ENCODE measurements at places on chromosomes 2 and 18.
A peak's percentile ranks its signal among the peaks of the same experiment; 100 is the strongest.

DNA sequence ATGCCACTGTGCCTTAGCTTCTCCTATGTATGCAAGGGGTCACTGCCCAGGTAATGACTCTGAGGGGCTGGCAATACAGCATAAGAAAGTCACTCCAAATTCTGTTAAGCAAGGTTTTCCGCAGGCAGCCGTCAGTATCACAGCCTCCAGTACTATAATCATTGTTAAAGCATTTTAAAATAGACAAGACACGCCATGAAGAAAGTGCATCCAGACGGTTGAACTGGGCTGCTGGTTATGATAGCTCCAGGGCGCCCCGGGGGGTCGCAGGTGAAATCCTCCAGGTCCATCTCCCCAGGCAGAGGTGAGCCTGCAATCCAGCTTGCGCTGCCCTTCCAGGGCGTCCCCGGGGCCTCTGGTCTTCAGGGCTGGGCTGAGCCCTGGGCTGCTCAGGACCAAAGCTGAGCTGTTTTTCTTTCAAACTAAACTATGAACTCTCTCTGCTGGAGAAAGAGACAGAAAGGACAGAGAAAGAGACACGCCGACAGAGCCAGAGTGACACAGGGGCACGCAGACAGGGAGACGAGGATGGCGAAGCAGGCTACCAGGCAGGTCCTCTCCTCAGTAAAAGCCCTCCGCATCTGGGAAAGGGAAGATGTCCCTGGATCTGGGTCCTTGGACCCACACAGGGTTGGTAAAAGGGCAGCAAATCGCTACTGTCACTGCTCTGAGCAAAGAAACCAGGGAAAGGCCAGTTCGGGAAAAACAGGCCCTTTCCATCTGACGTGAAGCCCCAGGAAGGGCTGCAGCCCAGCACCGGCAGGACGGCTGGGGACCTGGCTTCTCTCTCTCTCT is 2.1 kb upstream of the TWIST2 start:
- DNase-seq, result no peak
- H3K4me1 ChIP-seq, result no peaks in the 10 kb centered on the region
- no peak overlapping the region for H3K27ac ChIP-seq
- H3K4me3 ChIP-seq, result peak overlapping the region; percentile 33
- peaks cover 7% of the 10 kb centered on the region for H3K36me3 ChIP-seq
- H3K27me3 ChIP-seq, result no peaks in the 10 kb centered on the region

GRCh38 chr2:133317178-133317577 is 251.1 kb downstream of the NCKAP5 start:
- H3K4me1 ChIP-seq, result peaks cover 3% of the 10 kb centered on the region
- H3K27me3 ChIP-seq, result no peaks in the 10 kb centered on the region
- no peak overlapping the region for H3K4me3 ChIP-seq
- H3K27ac ChIP-seq, result no peak overlapping the region
- no peak for DNase-seq
- H3K36me3 ChIP-seq, result peaks cover 6% of the 10 kb centered on the region

GRCh38 chr2:179454443-179455171 is 190.0 kb upstream of the SESTD1 start:
- DNase-seq, result peak; percentile 71
- H3K4me1 ChIP-seq, result peaks cover 13% of the 10 kb centered on the region
- H3K27me3 ChIP-seq, result no peaks in the 10 kb centered on the region
- H3K4me3 ChIP-seq, result no peak overlapping the region

DNA sequence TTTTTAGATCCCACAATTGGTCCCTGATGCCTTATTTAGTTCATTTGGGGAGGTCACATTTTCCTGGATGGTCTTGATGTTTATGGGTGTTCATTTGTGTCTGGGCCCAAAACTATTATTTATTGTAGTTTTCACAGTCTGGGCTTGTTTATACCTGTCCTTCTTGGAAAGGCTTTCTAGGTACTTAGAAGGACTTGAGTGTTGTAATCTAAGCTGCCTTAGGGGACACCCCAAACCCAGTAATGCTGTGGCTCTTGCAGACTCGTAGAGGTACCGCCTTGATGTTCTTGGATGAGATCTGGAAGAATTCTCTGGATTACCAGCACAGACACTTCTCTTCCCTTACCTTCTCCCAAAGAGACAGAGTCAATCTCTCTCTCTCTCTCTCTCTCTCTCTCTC is 25.0 kb upstream of the ITSN2 start:
- H3K4me1 ChIP-seq, result peaks cover 10% of the 10 kb centered on the region
- H3K27me3 ChIP-seq, result no peaks in the 10 kb centered on the region
- H3K36me3 ChIP-seq, result no peaks in the 10 kb centered on the region
- H3K4me3 ChIP-seq, result no peak overlapping the region
- peak; percentile 15 for DNase-seq
- H3K27ac ChIP-seq, result no peak overlapping the region

DNA sequence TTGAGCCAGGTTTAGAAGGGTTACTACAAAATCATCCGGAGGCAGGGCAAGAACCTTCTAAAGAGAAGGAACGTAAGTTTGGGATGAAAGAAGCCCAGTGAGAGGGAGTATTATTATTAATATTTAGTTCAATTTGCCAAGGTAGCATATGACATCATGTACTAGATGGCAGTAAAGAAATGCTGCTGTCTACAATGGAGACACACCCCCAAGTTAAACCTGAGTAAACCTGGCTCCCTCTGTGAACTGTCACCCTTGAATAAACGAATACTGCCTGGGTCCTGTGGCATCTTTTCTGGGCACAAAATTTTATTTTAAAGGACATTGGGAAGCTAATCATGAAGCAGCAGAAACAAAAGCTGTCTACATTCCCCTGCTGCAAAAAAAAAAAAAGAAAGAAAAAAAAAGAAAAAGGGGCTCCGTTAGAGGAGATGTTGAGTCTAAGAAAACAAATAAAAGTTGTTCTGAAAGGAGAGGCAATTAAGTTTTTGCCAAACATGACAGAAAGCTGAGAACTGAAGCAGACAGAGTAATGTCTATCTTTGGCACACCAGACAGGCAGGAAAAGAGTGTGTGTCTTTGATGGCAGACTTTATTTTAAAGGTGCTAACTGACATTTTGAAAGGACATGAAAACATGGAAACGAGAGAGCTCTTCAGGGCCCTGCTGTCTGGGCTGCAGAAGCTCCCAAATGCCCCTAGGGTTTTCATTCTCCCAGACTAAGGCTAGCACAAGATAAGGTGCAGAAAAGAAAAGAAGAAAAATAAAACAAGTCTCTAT is 557.7 kb upstream of the CHAC2 start:
- no peaks in the 10 kb centered on the region for H3K27me3 ChIP-seq
- DNase-seq, result no peak
- no peak overlapping the region for H3K27ac ChIP-seq
- no peaks in the 10 kb centered on the region for H3K4me1 ChIP-seq

DNA sequence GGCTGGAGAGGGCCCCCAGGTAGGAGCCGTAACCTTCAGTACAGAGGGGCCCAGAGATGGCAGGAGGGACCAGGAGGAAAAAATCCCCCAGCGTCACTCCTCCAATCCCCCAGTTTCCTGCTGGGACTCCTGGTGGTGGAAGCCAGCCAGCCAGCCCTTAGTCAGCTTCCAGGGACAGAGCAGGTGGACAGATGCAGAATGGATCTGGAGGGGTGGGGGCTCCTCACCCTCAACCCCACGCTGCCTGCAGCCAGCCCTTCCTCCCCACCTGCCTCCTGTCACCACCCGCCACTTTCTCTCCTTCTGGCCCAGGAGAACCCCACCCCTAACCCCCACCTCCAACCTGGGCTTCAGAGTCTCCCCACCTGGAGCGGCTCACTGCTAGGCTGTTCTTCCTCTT is 21.1 kb downstream of the EMX1 start:
- H3K4me3 ChIP-seq, result no peak overlapping the region
- no peak overlapping the region for H3K27ac ChIP-seq
- H3K27me3 ChIP-seq, result no peaks in the 10 kb centered on the region

DNA sequence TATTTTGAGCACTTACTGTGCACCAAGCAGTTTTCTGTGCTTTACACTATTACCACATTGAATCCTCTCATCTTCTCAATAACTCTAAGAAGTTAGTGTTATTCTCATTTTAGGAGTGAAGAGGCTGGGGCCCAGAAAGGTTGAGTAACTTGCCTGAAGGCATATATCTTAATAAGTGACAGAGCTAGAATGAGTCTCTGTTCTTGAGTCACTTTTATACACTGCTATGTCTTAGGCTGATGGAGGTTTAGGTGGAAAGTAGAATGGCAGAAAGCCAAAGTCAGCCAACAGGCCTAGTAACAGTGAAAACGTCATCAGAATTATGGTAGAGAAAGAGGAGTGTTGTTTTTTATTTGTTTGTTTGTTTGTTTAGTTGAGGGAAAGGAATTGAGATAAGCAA is 27.9 kb upstream of the RPE start:
- no peaks in the 10 kb centered on the region for H3K4me1 ChIP-seq
- no peaks in the 10 kb centered on the region for H3K27me3 ChIP-seq
- H3K36me3 ChIP-seq, result no peaks in the 10 kb centered on the region
- no peak overlapping the region for H3K4me3 ChIP-seq
- DNase-seq, result peak; percentile 42

DNA sequence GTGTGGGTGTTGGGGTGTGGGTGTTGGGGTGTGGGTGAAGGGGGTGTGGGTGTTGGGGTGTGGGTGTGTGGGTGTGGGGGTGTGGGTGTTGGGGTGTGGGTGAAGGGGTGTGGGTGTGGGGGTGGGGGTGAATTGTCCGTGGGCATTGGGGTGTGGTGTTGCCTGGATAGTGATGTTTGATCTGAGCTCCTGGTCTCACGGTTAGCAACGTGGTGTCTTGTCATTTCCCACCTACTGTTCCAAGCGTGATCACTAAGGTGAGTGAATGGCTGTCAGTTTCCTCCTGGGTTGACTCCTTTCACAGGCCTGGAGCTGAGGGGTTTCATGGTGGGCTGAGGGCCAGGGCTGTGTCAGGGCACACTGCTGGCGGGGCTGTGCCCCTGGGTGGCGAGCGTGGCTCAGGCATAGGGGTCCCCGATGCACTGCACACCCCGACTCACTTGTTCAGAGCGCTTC is 27.2 kb downstream of the RTP5 start:
- no peaks in the 10 kb centered on the region for H3K4me1 ChIP-seq
- H3K4me3 ChIP-seq, result no peak overlapping the region
- H3K36me3 ChIP-seq, result peaks cover 8% of the 10 kb centered on the region
- H3K27ac ChIP-seq, result no peak overlapping the region

DNA sequence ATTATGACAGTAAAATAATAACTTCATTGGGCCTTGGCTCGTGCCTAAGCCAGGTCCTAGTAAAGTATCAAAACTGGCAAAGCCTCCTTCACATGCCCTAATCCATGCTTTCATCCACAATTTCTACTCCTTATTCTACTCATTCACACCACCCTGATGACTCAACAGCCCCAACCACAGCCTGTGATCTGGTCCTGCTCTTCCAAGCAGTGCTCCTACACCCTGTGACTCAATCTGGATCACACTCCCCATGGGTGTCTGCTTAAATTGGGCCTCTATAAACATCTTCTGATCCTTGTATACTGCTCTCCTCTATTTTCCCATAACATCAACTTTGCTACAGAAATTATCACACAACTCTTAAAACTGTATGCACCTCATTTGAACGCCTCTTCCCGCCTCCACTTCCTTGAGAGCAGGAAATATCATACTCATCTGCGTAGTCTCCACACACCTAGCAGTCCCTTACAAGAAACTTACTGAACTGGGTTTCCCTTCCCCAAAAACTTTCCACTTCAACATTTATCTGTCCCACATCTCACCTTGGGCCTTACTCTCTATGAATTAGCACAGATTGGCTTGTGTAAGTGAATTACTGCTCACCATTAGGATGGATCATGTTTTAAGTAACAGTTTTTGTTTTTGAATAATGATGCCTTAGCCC is 15.9 kb downstream of the GTF3C3 start:
- peak; percentile 54 for DNase-seq
- H3K27me3 ChIP-seq, result no peaks in the 10 kb centered on the region
- H3K36me3 ChIP-seq, result peaks cover 38% of the 10 kb centered on the region
- H3K27ac ChIP-seq, result peak overlapping the region; percentile 16

- H3K4me1 ChIP-seq, result no peaks in the 10 kb centered on the region
- no peaks in the 10 kb centered on the region for H3K27me3 ChIP-seq
- peaks cover 8% of the 10 kb centered on the region for H3K36me3 ChIP-seq
Observed at GRCh38 chr18:78566720-78567119, 412.9 kb upstream of the SALL3 start.

- no peaks in the 10 kb centered on the region for H3K36me3 ChIP-seq
- H3K4me3 ChIP-seq, result no peak overlapping the region
- peaks cover 8% of the 10 kb centered on the region for H3K27me3 ChIP-seq
- peaks cover 5% of the 10 kb centered on the region for H3K4me1 ChIP-seq
- no peak overlapping the region for H3K27ac ChIP-seq
- no peak for DNase-seq
Observed at GRCh38 chr2:98089941-98090340, 3.0 kb downstream of the VWA3B start.

GRCh38 chr2:226934546-226935201 is 98.8 kb downstream of the RHBDD1 start:
- peaks cover 12% of the 10 kb centered on the region for H3K36me3 ChIP-seq
- peak; percentile 6 for DNase-seq
- no peak overlapping the region for H3K27ac ChIP-seq

DNA sequence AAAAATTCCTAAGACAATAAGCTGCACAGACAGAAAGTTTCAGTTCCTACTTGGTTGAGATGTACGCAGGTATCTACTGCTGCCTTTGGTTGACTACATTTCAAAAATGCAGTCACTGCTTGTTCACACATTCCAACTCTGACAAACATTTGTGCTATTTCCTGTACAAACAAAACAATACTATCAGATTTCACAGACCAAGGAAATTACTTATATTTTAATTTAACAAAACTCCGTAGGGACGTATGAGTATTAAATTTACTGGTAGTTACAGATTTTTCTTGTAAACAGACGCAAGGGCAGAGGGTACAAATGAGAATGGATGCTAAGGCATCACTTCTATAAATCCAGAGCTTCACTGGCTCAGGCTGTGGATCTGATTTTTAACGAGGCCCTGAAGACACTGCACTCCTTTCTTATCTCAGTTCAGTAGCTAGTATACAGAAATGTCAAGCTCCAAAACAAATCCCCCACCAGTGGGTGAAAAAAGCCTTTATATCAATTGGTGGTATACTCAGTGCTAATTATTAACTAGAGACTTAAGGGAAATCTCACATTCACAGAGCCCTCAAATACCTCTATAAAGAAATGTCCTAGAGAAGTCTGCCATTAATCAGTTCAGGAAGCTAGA is 31.7 kb upstream of the TTC32 start:
- peaks cover 6% of the 10 kb centered on the region for H3K4me1 ChIP-seq
- H3K27me3 ChIP-seq, result no peaks in the 10 kb centered on the region
- DNase-seq, result peak; percentile 53

DNA sequence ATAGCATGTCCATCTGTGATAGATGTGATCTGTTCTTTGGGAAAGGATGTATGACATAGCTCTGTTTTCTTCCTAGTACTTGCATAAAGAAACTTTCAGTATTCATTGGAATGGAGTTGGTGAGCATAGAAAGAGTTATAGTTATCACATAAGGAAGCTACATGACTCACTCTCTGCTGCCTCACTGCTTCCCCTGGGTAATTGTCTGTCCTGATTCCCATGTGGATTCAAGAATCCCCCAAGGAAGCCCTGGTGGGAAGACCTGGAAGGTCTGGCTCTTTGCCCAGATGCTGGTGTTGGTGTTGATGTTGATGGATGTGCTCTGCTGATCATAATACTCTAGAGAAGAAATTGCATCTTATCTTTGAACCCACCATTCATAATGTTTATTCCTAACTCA is 60.6 kb downstream of the PTPN4 start:
- H3K4me3 ChIP-seq, result no peak overlapping the region
- no peak overlapping the region for H3K27ac ChIP-seq
- H3K4me1 ChIP-seq, result peaks cover 10% of the 10 kb centered on the region
- H3K27me3 ChIP-seq, result no peaks in the 10 kb centered on the region

GRCh38 chr2:14907014-14907612 is 274.6 kb downstream of the LRATD1 start:
- H3K4me3 ChIP-seq, result no peak overlapping the region
- no peaks in the 10 kb centered on the region for H3K27me3 ChIP-seq
- DNase-seq, result peak; percentile 27
- H3K4me1 ChIP-seq, result no peaks in the 10 kb centered on the region
- no peak overlapping the region for H3K27ac ChIP-seq
- no peaks in the 10 kb centered on the region for H3K36me3 ChIP-seq

Measured in MCF 10A (cell line).